ENCODE measurements at places on chromosomes 6 and 20.

- no peak for DNase-seq
These were observed 6.7 kb downstream of the SLC12A5 start for GRCh38 chr20:46035713-46036112.

DNA sequence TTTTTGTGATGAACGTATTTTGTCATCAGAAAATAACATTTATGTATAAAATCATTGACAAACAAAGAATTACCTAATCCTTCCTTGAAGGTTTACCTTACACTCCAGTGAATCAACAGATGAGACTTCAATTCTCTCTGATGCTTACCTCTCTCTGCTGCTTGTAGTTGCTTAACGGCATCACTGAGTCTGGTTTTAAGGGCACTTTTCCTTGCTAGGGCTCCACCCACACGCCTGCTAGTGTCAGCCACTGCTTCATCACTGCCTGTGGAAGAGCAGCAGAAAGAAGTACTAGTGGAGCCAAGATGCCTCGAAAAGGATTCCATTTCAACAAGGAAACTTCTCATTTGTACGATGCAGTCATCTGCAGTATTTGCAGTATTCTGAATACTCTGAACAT, 63.0 kb downstream of the FAM229B start:
- DNase-seq = no peak

DNA sequence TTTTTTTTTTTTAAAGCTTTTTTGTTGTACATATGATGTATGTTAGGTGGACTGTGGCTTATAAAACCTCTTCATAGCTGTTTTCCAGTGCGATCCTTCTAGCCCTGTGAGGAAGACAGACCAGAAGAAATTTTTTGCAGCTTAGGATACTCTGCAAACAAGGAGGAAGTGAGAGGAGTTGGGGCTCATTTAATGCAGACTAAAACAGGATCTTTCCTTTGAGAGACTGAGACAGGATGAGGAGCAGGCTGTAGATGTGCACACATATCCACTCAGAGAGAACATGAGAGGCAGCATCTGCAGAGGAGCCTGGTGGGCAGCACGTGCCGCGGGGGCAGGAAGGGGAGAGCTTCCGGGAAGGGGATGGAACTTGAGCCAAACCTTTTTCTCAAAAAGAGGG, 45.7 kb downstream of the PPARD start:
- no peak for DNase-seq

- DNase-seq = no peak
These were observed 92.1 kb downstream of the EPB41L2 start for GRCh38 chr6:130970839-130971410.

DNA sequence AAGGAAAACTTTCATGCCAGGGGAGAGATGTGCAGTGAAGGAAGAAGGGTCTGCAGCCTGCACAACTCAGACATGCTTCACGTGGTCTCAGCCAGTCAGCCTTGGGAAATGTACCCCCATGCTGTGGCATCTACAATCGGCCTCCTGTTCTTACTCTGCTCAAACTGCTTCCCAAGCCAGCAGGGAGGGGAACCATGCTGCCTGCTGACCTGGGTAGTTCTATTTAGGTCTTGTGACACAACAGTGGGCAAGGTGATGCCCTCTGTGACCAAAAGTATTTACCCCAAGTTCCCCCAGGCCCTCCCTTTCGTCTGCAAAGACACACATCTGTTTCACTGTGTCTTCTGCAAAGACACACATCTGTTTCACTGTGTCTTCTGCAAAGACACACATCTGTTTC, 106.9 kb downstream of the SLC23A2 start:
- no peak for DNase-seq

- no peak for DNase-seq
These were observed 86.9 kb downstream of the RAMACL start for GRCh38 chr6:166499350-166500163.

DNA sequence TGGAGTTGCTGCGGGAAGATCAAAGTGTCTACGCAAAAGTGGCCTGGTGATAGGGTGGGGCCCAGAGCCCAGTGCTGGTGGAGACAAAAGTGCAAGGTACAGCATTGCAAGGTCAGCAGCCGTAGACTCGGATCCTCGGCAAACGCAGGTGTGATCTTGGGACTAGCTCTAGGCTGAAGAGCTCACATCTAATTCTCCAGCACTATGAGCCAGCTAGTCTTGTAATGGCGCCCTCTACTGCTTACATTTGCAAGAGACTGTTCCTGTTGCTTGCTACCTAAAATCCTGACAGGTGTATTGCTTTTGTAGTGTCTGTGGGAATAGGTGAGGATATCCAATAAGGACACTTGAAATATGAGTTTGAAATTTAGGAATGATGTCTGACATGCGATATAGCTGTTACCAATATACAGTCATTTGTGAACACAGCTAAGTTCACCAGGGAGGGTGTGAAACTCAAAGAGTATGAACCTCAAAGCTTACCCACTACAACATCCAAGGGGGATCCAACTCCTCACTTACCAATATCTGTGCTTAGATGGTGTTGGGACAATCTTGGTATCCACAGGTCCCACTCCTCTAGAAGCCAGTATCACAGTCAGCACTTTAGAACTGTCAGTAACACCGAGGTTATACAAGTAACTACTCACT, 58.4 kb downstream of the PDE7B start:
- DNase-seq = peak; percentile 82

DNA sequence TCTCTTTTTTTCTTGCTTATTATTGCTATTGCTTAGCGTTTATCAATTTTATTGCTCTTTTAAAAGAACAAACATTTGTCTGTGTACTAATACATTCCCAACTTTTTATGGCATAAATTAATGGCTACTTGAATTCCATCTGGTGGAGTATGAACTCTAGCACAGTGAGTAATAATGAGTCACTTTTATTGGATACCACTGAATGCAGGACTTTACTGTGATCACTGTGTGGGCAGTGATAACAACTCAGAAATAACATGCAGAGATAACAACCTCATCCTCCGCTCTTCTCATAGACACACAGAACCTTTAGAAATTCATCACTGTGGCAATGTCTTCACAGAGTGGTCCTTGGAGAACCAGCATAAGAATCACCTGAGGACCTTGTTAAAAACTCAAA, 174.9 kb upstream of the PRND start:
- no peak for DNase-seq

DNA sequence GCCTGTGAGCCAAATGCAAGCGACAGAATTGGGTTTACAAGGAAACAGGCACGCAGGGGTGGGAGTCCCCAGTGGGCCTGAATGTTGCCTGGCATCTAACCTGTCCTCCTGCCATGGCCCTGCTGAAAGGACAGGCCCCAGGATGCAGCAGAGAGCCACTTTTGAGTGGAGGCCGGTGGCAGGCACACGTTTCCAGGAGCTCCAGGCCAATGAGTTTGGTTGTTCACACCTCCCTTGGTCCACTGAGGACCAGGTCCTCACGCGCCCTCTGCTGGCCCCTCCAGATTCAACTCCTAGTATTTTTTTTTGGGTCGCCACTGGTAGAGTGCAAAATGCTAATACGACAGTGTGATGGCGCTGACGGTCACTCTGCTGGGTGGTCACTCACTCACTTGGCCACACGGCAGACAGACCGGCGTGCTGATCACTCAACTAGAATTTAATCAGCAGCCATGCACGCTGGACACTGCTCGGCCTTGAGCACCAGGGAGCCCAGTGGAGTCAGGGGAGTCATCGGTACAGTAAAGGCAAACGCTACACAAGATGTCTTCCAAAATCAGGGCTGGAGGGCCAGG, 81.7 kb upstream of the NFATC2 start:
- DNase-seq = peak; percentile 88

DNA sequence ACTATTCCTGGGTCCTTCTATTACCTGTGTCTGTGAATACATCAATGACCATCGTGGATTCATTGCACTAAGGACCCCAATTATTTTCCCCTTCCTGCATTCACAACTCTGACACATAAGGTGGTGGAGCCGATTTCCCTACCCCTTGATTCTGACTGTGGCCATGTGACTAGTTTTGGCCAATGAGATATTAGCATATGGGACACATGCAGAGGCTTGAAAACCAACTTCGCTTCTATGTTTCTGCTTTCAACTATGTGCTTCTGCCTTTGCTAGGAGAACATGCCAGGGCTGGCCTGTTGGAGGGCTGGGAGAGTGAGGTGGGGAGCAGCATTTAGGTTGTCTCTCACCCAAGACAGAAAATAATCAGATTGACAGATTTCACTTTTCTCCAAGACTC, 483.1 kb upstream of the JAG1 start:
- no peak for DNase-seq

- DNase-seq = no peak
These were observed 127.6 kb downstream of the TRDN start for GRCh38 chr6:123509112-123509511.

GRCh38 chr6:71420693-71421328, 132.2 kb downstream of the OGFRL1 start:
- DNase-seq = peak; percentile 79

DNA sequence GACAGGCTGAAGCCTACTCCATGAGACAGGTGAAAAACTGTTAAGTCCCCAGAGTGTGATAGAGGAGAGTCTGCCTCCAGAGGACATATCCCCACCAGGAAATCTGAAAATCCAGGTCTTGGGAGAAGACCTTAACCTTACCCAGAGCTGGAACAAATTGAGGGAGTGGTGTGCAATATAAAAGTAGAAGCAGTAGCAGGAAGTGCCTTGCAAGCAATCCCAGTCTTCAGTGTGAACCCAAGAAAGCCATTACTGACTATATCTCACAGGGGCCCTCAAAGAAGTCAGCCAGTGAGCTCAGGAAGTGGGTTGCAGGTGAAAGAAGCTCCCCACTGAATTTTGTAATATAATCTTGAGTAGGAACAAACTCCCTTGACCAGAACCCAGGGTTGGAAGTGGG, 41.9 kb upstream of the PKIB start:
- DNase-seq = no peak

GRCh38 chr6:5665667-5666066, 341.1 kb downstream of the NRN1 start:
- no peak for DNase-seq

DNA sequence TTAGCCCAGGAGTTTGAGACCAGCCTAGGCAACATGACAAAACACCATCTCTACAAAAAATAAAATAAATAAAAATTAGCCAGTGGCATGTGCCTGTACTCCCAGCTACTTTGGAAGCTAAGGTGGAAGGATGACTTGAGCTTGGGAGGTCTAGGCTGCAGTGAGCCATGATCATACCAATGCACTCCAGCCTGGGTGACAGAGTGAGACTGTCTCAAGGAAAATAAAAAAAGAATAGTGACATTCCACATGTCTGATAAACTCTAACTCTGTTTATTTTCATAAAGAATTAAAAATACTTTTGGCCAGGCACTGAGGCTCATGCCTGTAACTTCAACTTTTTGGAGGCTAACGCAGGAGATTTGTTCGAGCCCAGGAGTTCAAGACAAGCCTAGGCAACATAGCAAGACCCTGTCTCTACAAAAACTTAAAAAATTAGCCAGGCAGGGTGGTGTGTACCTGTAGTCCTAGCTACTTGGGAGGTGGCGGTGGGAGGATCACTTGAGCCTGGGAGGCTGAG, 115.1 kb downstream of the GJA1 start:
- DNase-seq = no peak

- DNase-seq = no peak
These were observed 128.3 kb upstream of the TBX18 start for GRCh38 chr6:84892671-84893070.

DNA sequence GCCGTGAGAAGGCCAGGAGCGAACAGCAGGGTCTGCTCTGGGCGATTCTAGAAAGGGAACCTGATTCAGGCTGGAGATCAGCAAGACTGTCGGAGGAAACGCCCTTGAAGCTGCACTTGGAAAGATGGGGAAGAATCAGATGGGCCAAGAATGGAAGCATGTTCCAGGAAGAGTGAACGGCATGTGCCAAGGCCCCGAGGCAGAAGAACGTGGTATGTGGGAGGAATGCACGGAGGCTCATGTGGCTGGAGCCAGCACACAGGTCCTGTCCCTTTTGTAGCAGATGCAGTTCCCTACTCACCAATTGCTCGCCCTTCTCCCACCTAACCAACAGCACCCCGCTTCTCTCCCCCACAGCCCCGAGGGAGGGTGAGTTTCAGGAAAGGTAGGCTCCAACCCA, 180.6 kb downstream of the TFAP2C start:
- peak; percentile 93 for DNase-seq

DNA sequence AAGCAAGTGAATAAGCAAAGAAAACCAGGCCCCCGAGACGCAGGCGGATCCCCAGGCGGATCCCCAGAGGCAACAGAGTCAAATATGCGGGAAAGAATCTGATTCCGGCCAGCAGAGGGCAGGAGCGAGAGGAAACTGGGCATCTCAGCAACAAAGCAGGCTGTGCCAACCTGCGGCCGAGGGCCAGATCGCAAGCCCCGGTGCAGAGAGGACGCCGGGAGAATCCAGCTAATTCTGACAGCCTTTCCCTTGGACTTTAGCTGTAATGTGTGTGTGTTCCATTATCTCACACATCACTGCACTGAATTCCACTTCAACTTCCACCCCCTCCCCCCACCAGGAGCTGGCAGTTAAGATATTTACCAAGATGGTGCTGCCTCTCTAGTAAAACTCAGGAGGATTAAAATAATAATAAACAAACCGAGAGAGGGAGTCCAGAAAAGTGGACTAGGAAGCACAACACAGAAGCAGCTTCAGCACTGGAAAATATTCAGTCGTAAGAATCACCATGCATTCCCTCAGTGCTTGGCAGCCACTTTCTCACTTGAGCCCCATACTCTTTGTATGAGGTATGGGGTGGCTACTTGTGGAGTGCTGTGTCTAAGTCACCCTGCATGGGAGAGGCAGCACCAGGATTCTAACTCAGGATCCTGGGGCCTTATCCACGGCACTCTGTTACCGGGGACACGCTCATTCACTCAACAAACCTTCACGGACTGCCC, 66.2 kb upstream of the SNX9 start:
- peak; percentile 80 for DNase-seq

DNA sequence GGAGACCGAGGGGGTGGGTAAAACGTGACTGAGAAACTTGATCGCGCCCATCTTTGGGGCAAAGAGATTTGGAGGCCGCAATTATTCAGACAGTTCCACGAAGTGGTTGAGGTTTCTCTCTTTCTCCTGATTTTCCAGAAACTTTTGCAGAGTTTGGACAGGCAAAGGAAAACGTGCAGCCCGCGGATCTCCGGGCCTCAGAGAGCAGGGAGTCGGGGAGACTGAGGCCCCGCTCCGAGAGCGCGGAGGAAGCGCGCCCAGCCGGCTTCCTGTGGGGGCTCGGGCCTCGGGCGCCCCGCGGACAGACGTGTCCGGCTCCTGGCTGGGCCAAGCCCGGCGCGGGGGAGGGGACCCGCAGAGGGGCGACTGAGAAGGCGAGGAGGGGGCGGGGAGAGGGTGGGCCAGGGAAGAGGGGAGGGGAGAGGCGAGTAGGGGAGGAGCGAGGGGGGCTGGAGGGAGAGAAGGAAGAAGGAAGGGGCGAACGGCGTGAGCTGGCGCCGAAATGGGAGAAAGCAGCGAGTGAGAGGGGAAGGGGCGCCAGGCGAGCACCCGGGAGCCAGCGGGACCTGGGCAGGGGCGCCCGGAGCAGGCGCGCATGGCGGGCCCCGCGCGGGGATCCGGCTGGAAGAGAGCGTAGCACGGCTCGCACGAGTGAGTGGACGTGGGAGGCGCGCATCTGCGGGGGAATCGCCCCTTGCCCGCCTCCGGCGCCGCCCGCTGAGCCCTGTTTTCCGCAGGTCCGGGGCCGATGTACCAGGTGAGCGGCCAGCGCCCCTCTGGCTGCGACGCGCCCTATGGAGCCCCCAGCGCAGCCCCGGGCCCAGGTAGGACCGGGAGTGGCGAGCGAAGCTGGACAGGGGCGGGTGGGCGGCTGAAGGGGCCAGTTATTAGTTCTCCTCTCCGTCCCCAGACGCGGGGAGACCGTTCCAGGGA, at the start of gene MDFI:
MDFI (plus strand) TSS at position 467 of the 933 bp plus-strand sequence; CDS start at position 749, 282 bp downstream.
- DNase-seq = no peak
